HCT116 (cell line): ENCODE measurements at places on chromosomes 5 and 9. TPM values are rescaled to one million over a fixed set of nuclear protein-coding genes. Genes with fewer than 3 reads are reported as not detected.

DNAI1 gene
- 1.1 TPM for total RNA-seq

LAMC3 gene
- 7.7 TPM for total RNA-seq

SH3TC2 gene
- 12.8 TPM for total RNA-seq

NADK2 gene
- 21.2 TPM for total RNA-seq

MAP1B gene
- 8.9 TPM for total RNA-seq

SPINK1 gene
- 4.5 TPM for total RNA-seq

PAPPA gene
- 0.05 TPM for total RNA-seq

OR1N1 gene
- total RNA-seq = not detected

TUSC1 gene
- total RNA-seq = not detected

NUP188 gene
- total RNA-seq = 115 TPM

ZNF300 gene
- 0.05 TPM for total RNA-seq

BASP1 gene
- 0.34 TPM for total RNA-seq

SLC36A3 gene
- total RNA-seq = not detected

PRDM9 gene
- total RNA-seq = not detected

PCDHGA5 gene
- total RNA-seq = 0.05 TPM

FAM193B gene
- 54.0 TPM for total RNA-seq

LIFR gene
- 10.6 TPM for total RNA-seq

PCDHAC2 gene
- 3.2 TPM for total RNA-seq

PCSK1 gene
- total RNA-seq = not detected

PCDHGA11 gene
- 0.39 TPM for total RNA-seq

C5orf58 gene
- total RNA-seq = not detected

PPP2R2B gene
- total RNA-seq = not detected

RMRP gene
- 30,969 TPM for total RNA-seq

RAD23B gene
- total RNA-seq = 251 TPM

THBS4 gene
- 1.5 TPM for total RNA-seq

SHISAL2B gene
- not detected for total RNA-seq

MTRR gene
- total RNA-seq = 32.5 TPM
